WERI-Rb-1 (cell line): ENCODE measurements at places on chromosomes 7 and 10.
A peak's percentile ranks its signal among the peaks of the same experiment; 100 is the strongest.

DNA sequence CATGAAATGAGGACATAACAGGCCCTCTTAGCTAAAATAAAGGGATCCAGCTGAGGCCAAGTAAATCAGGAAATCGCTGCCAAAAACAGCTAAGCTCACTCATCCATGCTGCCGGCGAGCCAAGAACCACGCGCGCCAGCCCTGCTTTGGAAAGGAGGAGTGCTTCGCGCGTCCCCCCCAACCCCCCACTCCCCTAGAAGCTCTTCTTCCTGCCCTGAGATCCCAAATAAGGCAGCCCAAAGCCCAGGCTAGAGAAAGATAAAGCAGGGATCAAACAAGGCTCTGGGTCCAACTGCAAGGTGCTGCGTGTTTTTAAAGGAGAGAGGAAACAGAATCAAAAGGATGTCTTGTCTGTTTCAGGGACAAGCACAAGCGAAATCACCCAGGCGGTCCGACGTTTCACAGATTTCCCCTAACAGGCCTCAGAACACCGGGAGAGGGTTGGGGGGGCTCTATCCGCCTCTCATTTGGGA is 168.3 kb upstream of the AUTS2 start:
- peak; percentile 10 for DNase-seq

GRCh38 chr10:99279626-99280111 is 44.0 kb upstream of the HPSE2 start:
- no peak for DNase-seq

DNA sequence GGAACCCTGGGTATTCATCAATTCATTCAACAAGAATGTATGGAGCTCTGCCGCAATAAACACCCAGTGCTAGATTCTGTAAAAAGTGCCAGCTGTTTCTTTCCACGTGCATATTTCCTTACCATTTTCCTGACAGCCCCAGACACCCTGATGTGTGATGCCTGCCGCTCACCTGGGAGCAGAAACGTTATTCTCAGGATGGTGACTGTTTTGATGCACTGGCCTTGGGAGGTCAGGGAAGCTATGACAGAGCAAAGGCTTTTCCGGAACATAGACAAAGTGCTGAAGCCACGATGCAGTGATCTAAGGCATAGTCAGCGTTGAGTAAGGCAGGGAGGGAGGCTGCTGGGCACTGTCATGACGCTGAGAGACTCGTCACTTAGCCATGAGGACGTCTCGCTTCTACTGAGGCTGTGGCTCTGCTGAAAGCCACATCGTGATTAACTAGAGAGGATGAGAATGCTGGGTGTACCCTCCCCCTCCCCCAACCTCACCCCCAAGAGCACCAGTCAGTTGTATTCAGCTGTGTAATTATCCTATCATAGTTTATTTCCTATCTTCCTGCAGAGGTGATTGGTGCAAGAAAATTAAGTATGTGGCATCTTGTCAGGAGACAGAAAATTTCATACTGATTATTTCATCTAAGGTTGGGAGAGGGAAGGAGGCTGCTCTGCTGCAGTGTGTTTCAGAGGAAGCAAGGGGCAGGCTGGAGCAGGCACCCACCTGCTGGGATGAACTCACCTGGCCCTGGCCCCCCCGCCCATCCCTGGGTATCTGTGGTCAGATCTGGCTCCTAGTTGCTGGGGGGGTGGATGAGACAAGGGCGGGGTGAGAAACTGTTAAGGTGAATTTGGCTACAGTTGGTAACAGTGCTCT is 48.8 kb upstream of the SMNDC1 start:
- DNase-seq: peak; percentile 55

DNA sequence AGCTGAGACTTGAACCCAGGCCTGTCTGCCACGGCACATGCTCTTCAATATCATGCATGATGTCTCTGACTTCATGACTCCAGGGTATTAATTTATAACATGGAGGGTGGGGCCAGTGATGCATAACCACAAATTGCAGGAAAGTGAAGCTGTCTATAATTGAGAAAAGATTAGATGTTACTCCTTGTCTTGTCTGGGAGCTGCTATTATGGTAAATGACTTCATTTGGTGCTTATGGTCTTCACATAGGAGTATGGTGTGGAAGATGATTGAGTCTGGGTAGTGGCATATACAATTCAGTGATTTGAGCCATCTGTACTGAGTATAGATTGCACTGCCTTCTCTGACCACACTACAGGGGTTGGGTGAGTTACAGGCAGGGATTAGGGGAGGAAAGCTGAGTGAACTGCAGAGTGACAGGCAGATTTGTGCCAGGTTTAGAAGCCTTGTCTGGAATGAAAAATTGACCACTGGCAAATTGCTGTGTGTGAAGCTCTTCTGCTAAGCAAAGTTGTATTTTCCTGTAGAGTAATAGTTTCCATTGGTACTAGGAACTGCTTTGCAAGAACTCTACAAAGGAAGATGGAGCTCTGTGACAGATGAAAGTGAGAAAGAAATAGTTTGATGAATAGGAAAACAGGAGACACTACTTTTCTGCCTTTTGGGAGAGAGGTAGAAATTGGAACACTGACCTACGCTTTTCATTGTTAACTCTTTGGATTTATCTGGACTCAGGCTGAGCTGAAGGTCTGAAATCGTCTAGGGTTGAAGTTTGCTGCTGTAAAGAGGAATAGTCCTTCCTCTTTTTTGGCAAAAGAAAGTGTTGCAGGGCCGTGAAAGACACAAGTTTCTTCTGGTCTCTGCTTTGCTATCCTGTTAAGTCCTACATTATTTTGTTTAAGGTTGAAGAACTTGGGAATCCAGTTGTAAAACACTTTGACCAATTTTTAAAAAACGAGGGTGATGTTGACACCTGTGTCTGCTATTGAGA is 2.7 kb downstream of the SND1 start:
- peak; percentile 63 for DNase-seq

GRCh38 chr7:149291781-149292461 is 29.9 kb downstream of the ZNF783 start:
- no peak for DNase-seq

DNA sequence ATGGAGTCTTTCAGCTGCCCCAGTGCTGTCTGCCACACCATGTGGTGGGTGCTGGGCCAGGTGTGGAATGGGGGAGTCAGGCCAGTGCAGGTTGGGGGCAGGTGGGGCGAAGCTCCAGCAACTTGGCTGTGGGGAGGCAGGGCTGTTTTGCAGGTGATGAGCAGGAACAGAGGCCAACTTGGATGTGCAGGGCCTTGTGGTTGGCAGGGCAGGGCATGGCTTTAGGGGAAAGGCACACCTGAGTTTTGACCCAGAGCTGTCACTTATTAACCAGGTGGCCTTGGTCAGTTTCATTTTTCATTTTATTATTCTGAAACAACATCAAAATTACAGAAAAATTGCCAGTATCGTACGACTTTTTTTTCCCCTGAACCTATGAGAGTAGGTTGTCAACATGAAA is 1.1 kb upstream of the SFTPA2 start:
- no peak for DNase-seq

DNA sequence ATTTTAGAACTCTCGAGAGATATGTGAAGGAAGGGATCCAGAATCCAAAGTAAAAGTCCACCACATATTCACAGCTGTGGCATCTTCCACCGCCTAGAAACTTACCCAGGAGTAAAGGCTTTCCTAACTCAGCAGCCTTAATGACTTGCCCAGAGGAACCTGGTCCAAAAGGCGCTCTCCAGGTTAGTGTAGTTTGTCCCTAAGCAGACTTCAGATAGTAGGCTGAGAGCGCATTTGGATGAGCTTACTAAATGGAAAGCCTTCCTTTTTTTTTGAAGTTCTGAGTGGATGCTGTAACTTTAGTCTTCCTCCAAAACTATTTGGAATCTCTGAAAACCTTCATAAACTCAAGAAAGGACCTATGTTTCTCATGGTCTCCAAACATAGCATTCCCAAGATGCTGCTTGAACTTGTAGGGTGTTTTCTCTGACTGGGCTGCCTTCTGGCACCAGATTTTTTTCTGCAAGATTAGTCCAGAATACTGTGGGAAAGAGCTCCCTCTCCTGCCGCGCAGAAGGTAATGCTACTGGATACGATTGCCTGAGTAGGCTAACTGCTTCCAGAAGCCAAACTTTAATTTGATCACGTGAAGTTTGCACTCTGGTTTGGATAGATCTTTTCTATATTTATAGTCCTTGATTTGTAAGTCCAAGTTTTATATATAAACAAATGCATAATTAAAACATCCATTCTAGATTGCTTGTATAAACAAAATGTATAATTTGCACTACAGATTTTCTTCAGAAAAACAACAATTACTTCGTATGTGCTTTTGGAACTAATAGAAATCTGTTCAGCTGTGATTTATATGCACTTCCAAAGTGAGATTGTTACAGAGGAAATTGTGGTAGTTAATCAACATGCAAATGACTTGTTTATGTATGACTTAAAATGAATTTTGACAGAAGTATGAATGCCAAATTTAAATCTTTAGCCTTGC is 19.6 kb upstream of the GPR37 start:
- DNase-seq: peak; percentile 48

GRCh38 chr10:1384026-1384425 is 327.8 kb downstream of the WDR37 start:
- DNase-seq: no peak

DNA sequence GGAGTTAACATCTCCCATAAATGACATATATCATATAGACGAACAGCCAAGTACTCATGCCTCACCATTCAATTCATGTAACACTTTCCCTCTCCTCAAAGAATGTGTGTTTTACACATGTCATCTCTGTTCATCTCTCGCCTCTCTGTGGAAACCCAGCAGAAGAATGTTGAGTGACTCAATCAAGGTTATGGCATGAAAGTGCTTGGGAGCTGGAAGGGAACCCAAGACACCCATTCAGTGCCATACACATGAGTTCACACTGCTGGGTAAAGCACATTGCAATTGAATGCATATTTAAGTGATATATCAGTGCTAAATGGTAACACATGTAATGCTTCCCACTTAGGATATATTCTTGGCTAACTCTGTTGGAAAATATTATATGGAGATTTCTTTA is 322.9 kb downstream of the PTEN start:
- DNase-seq: no peak
